NB4 (cell line): ENCODE measurements at places on chromosomes 5 and 9.

GRCh38 chr5:39076757-39077728, 2.8 kb upstream of the RICTOR start:
- peak; percentile 76 for DNase-seq

GRCh38 chr5:75020016-75020656, 32.2 kb downstream of the GCNT4 start:
- DNase-seq, result no peak

GRCh38 chr9:126700903-126701812, 87.4 kb downstream of the LMX1B start:
- no peak for DNase-seq

GRCh38 chr5:68345582-68345981, 130.0 kb downstream of the PIK3R1 start:
- DNase-seq, result no peak

GRCh38 chr5:146290318-146290717, 48.3 kb upstream of the POU4F3 start:
- no peak for DNase-seq

DNA sequence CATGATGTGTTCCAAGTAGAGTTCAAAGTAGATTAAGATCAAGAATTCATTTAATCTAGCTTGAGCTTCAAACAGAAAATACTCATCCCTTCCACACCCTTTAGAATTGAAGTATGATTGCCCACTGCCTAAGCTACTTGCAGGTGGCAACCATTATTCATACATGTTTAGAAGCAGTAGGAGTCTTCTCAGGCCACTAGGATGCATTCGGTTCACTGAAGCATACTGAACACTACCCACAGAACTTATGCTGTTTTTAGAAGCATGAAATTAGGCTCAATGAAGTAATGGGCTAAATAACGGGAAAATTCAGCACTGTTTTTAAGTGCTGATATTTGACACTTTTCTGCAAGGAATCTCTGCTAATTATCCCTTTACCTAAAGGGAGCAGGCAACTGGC, 263.4 kb downstream of the DEPDC1B start:
- DNase-seq, result no peak
